Peyer's patch (tissue), 4 donors: ENCODE measurements at places on chromosomes 5 and 9.

DNA sequence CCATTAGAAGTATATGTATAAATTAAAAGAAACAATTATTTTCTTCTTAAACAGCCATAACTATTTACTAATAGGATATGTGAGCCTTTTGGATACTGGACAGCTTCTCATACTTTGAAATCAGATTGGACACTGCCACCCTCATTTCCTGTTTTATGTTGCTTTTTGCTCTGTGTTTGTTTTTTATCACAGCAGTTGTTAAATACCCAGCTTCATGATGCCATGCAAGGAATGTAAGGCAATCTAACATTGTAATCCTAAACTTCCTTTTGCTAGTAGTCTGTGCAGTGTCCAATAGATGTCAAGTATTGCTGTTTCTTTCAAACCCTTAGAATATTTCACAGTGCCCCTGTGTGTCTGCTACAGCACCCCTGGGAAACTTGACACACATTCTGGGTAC, 56.2 kb downstream of the CNTLN start:
- no peaks in the 10 kb centered on the region for H3K36me3 ChIP-seq
- H3K27ac ChIP-seq: no peak overlapping the region
- H3K27me3 ChIP-seq: no peaks in the 10 kb centered on the region
- no peaks in the 10 kb centered on the region for H3K4me1 ChIP-seq

DNA sequence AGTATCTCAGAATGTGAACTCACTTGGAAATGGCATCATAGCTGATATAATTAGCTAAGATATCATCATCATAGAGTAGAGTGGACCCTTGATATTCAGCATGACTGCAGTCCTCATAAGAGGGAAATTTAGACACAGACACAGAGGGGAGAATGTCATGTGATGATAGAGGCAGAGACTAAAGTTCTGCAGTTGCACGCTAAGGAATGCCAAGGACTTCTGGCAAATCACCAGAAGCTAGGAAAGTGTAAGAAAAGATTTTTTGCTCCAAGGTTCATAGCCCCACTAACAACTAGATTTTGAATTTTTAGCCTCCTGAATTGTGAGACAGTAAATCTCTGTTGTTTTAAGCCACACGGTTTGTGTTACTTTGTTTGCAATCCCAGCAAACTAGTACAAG, 612.6 kb upstream of the ST8SIA4 start:
- H3K4me1 ChIP-seq: no peaks in the 10 kb centered on the region
- H3K27ac ChIP-seq: no peak overlapping the region
- no peaks in the 10 kb centered on the region for H3K36me3 ChIP-seq
- no peaks in the 10 kb centered on the region for H3K27me3 ChIP-seq

- no peak for DNase-seq
- no peak overlapping the region for H3K27ac ChIP-seq
- no peaks in the 10 kb centered on the region for H3K4me1 ChIP-seq
- no peaks in the 10 kb centered on the region for H3K36me3 ChIP-seq
- no peak overlapping the region for H3K4me3 ChIP-seq
Measured at GRCh38 chr9:116020801-116021200, 132.8 kb upstream of the PAPPA start.

DNA sequence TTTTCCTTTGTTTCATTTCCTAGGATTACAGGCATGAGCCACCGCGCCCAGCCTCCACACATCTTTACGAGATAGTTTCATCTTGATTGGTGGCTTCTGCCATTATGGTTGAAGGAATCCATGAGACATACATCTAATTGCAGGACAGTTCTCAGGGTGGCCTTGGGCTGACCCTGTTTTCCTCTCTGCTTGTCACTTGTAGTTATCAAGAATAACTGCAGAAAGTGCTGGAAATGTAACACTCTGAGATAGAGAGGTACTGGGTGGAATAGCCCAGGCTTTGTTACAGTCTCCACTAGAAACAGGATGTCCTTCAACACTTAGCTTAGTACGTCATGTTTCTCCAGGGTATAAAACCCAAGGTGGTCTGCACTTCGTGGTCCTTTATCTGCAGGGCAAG, 10.7 kb downstream of the UGT3A2 start:
- no peak overlapping the region for H3K4me3 ChIP-seq
- H3K36me3 ChIP-seq: no peaks in the 10 kb centered on the region
- H3K27ac ChIP-seq: no peak overlapping the region

GRCh38 chr5:108529381-108529780, 147.5 kb upstream of the FBXL17 start:
- no peak for DNase-seq
- no peaks in the 10 kb centered on the region for H3K4me1 ChIP-seq
- no peak overlapping the region for H3K27ac ChIP-seq
- H3K27me3 ChIP-seq: no peaks in the 10 kb centered on the region
- no peaks in the 10 kb centered on the region for H3K36me3 ChIP-seq

GRCh38 chr5:179768326-179769085, 25.3 kb upstream of the LTC4S start:
- peaks cover 78% of the 10 kb centered on the region for H3K36me3 ChIP-seq
- no peak for DNase-seq
- no peak overlapping the region for H3K27ac ChIP-seq

DNA sequence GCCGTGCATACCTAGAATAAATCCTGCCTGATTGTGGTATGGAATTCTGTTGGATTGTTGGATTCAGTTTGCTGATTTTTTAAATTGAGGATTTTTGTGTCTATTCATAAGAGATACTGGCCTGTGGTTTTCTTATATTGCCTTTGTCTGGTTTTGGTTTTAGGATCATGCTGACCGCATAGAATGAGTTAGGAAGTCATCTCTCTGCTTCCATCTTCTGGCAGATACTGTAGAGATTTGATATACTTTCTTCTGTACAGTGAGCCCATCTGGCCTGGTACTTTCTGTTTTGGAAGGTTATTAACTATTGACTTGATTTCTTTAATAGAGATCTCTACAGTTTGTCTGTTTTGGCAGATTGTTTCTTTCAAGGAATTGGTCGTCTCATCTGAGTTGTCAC, 14.7 kb downstream of the CEP72 start:
- no peak for DNase-seq
- H3K27ac ChIP-seq: no peak overlapping the region
- H3K4me3 ChIP-seq: no peak overlapping the region
- no peaks in the 10 kb centered on the region for H3K27me3 ChIP-seq

- no peak overlapping the region for H3K4me3 ChIP-seq
- H3K27ac ChIP-seq: no peak overlapping the region
- H3K4me1 ChIP-seq: no peaks in the 10 kb centered on the region
- H3K36me3 ChIP-seq: no peaks in the 10 kb centered on the region
- H3K27me3 ChIP-seq: no peaks in the 10 kb centered on the region
Measured at GRCh38 chr5:180082633-180083420, 11.3 kb upstream of the RNF130 start.

DNA sequence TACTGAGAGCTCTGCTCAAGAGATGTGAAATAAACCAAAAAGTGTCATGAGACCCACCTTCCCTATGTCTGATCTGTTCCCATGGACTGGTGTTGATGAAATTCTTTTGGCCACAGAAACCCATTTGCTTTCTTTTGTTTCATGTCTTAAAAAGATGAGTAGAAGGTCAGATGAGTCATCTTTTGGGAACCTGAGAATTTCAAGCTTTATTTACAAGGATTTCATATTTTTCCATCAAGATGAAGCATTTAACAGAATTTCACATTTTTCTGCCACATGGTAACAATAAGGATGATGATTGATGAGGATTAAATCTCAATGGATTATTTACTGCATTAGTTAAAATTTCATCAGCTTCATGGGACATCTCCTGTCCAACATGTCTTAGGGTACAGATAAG, 337.8 kb downstream of the DEPDC1B start:
- no peak overlapping the region for H3K27ac ChIP-seq
- no peaks in the 10 kb centered on the region for H3K36me3 ChIP-seq
- no peak for DNase-seq
- H3K4me3 ChIP-seq: no peak overlapping the region
- H3K4me1 ChIP-seq: no peaks in the 10 kb centered on the region

- H3K4me3 ChIP-seq: no peak overlapping the region
- no peaks in the 10 kb centered on the region for H3K36me3 ChIP-seq
- H3K4me1 ChIP-seq: no peaks in the 10 kb centered on the region
- no peaks in the 10 kb centered on the region for H3K27me3 ChIP-seq
- no peak for DNase-seq
- no peak overlapping the region for H3K27ac ChIP-seq
Measured at GRCh38 chr9:27939186-27939585, 365.9 kb upstream of the C9orf72 start.

- H3K4me3 ChIP-seq: no peak overlapping the region
- H3K27me3 ChIP-seq: no peaks in the 10 kb centered on the region
- no peaks in the 10 kb centered on the region for H3K4me1 ChIP-seq
- H3K27ac ChIP-seq: no peak overlapping the region
- no peaks in the 10 kb centered on the region for H3K36me3 ChIP-seq
- DNase-seq: no peak
Measured at GRCh38 chr9:86219606-86220005, 39.9 kb downstream of the C9orf153 start.

DNA sequence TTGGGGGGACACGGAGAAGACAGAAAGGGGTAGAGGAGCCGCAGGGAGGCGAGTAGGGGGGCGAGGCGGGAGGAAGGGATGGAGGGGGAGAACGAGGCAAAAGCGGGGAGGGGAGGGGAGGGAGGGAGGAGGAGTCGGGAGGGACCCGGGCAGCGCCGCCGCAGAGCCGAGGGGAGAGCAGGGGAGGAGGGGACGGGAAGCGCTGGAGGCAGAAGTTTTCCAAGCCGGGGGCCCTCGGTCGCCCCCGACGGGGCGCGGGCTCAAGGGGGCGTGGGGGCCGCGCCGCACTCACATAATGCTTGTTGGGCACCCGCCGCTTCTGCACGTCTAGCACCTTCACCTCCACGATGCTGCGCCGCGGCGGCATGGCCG, 353 bp downstream of the SH3PXD2B start:
- no peaks in the 10 kb centered on the region for H3K36me3 ChIP-seq
- no peaks in the 10 kb centered on the region for H3K27me3 ChIP-seq
- peak overlapping the region; percentile 82 for H3K27ac ChIP-seq
- peak overlapping the region; percentile 58 for H3K4me3 ChIP-seq
- no peak for DNase-seq

DNA sequence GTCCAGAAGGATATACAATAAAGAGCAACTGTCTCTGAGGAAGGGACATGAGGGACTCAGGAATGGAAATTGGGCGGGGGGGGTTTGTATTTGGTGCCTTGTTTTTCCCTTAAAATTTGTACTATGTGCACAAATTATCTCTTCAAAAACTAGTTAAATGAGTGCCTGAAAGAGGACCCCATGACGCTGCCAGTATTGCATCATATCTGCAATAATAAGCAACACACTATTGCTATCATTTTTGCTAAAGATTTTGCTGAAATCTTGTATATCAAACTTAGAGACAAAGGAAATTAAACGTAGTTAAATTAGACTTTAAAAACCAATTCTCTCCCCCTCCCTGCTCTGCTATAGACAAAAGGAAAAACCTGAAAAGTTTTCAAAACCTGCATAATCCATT, 89.7 kb upstream of the SLC30A5 start:
- no peaks in the 10 kb centered on the region for H3K4me1 ChIP-seq
- no peak for DNase-seq
- no peaks in the 10 kb centered on the region for H3K36me3 ChIP-seq
- no peak overlapping the region for H3K4me3 ChIP-seq

- H3K4me1 ChIP-seq: no peaks in the 10 kb centered on the region
- H3K27me3 ChIP-seq: no peaks in the 10 kb centered on the region
- no peak overlapping the region for H3K27ac ChIP-seq
- H3K4me3 ChIP-seq: no peak overlapping the region
- H3K36me3 ChIP-seq: no peaks in the 10 kb centered on the region
- DNase-seq: peak; percentile 54
Measured at GRCh38 chr5:150457121-150457520, 7.6 kb upstream of the RPS14 start.
